ENCODE measurements at places on chromosomes 3 and 15. TPM values are rescaled to one million over a fixed set of nuclear protein-coding genes. Genes with fewer than 3 reads are reported as not detected.

PDZRN3 gene
- total RNA-seq, result 23.9 TPM

CTXND1 gene
- total RNA-seq, result 1.9 TPM

ZNF660 gene
- 5.9 TPM for total RNA-seq

DNA sequence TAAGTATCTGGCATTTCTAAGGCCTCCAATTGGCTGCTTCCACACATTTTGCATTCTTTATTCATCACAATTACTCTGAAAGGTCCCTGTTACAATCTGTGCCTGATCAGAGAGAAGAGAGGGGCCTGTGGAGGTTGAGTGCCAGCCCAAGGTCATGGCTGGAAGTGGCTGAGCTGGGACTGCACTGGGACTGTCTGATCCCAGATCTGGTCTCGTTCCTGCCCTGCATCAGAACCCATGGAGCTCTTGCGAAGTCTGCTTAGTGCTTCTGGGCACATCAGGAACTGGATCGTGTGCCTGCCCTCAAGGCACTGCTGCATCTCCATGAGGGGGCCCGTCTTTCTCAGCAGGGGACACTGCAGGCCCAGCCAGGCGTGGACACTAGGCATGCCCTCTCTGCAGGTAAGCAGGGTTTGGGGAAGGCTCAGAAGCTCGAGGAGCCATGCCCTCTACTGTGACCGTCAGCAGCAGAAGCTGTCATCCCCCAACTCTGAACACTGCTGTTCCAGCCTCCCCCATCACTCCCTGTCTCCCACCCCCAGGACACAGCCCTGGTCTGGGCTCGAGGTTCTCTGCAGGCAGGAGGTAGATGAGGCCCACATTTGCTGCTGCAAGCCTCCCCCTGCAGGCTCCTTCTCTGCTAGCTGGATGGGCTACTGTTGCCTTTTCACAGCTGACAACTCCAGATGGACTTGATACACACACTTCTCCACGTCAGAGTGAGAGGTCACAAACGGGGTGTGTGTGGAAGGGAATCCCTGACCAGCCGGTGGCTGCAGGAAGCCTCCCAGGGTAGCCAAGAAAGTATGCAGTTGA is 96.5 kb upstream of the PRR23E start:
- DNase-seq, result no peak

DNA sequence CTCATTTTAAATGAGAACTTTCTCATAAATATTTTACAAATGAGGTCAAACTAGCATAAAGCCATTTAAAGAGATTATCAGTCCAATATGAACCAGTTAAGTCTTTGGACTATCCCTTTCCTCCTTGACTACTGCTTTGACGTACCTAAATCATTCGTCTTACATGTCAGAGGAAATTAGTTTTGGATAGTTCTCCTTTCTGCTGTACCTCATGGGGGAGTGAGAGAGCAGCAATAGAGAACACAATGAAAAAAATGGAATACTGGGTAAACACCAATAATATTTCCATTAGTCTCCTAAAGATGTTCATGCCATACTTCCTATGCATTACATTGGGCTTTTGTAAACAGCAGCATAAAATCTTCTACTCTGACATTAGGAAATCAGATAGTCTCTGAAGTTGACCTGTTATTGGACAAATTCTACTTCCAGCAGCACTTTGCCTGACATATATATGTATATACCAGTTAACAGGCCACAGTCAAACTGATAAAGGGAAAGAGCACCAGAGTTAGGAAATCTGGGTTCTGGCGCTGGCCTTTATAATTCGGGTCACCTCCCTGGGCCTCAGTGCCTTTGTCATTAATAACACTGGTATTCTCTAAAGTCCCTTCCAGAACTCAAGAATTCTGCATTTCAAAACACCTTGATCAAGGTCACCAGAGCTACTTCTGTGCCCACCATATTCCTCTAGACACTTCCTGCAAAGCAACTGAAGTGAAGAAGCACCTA is 26.8 kb downstream of the TIMMDC1 start:
- DNase-seq, result no peak

DNA sequence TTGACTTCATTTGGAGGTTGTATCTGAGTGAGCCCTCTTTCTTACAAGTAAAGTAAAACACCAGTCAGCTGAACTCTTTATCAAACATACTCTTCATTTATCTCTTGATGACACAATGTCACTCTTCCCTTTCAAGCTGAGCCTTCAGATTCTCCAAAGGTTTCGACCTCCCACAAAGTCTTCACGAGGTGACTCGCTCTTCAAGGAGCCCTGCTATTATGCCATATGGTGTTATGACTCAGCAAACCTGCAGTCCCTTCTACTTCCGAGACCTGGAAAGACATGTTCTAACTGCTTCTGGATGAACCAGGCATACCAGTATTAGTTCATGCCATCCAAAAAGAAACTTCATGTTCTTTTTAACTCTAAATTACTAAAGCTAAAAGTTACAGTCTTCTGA is 23.1 kb downstream of the AADAC start:
- no peak for DNase-seq

DNA sequence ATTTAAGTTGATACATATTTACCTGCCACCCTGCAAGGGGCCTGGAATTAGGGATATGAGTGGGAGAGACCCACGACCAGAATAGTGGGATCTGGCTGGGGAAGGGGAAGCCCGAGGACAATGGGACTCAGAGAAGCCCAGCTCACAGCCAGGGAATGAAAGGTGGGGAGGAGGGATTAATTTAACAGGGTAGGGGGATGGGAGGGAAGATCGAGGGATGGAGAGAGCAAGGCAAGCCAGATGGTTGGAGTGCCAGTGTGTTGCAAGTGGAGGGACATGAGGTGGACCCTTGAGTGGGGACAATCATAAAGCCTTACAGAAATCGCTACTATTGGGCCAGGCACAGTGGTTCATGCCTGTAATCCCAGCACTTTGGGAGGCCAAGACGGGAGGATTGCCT is 4.4 kb upstream of the GNAI2 start:
- DNase-seq, result no peak

- no peak for DNase-seq
Observed at GRCh38 chr3:172561897-172562640, 38.8 kb upstream of the TNFSF10 start.
